ENCODE measurements at places on chromosomes 12 and 14.
A peak's percentile ranks its signal among the peaks of the same experiment; 100 is the strongest.

GRCh38 chr12:52915637-52916036 is 10.8 kb upstream of the KRT8 start:
- no peak for DNase-seq

GRCh38 chr14:103509864-103510723 is 12.5 kb downstream of the CKB start:
- DNase-seq: no peak

DNA sequence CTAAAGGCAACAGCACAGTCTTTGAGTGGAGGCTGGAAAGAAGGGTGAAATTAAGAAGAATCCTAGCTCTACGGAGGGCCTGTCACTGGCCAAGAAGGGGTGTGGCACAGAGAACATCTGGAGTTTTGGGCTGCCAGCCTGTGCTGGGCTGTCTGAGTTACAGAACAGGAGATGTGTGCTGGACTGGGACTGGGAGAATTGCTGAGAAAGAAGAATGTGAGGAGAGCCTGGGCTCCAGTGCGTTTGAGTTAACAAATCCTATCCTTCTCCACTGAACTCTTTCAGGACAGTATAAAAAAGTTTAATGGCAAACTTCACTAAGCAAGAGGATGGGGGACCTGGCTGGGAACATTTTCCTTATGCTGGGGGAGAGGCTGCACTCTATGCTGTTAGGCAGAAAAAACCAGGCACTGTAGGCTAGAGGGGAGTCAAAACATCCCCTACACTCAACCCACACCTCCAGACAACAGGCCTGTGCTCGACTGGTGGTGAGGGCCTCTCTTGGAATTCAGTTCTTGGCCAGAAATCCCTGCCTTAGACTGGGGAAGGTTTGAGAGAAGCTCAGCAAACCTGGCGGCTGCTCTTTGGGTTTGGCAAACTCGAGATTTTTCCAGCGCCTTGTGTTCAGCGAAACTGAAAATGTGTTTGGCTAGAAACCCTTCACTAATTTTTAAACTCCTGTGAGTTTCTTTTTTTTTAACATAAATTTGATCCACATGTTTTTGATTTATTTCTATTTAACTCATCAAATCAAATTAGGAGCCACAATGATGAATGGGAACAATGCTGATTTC is 217.3 kb downstream of the MON2 start:
- DNase-seq: no peak

- DNase-seq: no peak
These were observed 46.6 kb downstream of the MDM2 start for GRCh38 chr12:68854554-68854953.

DNA sequence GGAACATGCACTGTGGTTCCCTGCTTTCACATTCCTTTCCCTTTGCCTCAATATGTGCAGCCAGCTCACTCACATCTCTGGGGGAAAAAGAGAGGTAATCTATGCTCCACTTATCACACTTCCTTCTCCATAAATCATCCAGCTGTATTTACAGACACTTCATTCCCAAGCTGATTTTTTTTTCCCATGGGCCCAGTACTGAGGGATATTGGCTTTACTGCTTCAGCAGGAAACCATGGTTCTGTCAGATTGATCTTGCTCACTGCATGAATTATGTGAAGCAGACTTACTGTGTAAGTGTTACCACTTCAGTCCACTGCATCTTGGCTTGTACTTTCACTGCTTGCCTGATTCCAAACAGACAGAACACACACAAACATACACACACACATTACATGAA is 555.6 kb downstream of the CCER1 start:
- no peak for DNase-seq

- no peak for DNase-seq
These were observed 10.5 kb downstream of the FMNL3 start for GRCh38 chr12:49696723-49697122.

DNA sequence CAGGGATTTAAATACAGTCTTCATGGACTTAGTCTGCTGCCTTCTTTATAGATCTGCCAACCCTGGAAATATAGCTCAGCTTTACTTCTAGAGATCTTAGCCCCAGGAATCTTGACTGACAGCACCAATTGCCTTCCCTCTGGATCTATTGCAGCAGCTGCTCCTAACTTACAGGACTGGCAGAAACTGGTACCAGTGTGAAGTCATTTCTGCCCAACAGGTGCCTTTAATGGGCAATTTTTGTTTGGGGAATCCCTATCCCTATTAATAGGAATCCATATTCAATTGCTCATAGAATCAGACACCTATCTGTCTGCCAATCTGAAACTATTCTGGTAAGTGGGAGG is 27.2 kb downstream of the SPX start:
- no peak for DNase-seq

DNA sequence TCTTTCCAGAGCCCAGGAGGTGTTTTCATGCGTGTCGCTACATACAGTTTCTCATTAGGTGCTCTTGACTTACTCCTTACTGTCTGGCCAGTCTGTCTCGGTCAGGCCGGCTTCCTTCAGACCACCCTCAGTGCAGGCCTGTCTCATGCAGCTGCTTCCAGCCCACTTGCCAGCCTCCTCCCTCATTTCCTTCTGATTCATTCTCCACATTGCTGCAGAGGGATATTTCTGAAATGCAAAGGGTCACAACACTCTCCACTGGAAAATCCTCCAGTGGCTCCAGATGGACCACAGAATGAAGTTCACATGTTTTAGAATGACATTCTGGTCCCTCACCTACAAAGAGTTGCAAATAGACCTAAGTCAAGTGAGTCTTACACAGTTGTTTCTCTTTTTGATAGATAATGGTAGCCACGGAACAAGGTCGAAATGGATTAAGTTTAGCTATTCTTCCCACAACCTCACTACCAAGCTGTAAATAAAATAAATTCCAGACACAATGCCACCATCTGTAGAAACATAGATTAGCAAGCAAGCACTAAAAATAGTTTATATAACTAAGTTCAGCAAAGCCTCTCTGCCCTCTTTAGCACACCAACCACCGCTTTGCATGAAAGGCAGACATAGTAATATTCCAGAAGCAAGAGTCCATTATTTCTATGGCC is 146.9 kb downstream of the ESR2 start:
- no peak for DNase-seq

GRCh38 chr12:51695241-51696010 is 104.4 kb downstream of the SCN8A start:
- DNase-seq: no peak

DNA sequence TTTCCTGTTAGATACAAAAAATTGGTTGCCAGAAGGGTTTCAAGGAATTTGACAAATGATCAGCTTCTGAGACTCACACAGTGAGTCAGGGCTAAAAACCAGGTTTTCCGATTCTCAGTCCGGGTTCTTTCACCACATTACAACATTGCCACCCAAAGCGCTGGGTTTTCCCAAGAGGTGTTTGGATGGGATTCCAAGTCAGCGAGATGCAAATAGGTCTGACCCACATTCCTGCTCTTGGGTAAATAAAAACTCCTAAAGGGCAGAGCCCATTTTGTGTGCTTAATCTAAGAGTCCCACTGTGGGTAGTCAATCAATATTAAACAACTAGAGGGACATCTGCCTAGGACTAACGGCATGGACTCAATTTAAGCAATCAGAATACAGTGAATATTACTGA is 5.4 kb upstream of the RIC8B start:
- no peak for DNase-seq

- peak; percentile 61 for DNase-seq
These were observed 24.1 kb upstream of the BCDIN3D start for GRCh38 chr12:49866859-49867569.

- peak; percentile 46 for DNase-seq
These were observed 106.2 kb upstream of the MAX start for GRCh38 chr14:65208548-65208947.

DNA sequence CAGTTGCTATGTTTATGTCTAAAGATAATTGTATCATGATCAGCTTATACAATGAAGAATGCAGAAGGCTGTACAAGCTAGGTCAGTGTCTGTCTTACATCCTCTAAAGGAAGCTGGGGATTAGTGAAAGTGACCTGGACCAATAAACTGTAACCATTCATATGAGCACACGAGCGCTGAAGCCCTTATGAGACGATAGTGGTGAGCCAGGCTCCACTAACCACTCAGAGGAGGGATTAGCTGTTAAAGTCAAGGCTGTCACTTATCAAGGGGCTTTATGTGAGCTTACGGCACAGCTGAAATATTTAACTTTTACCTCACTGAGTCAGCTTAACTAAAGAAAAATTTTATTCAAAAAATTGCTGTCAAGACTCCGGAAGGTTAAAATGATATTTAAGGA is 30.3 kb downstream of the NDUFA12 start:
- no peak for DNase-seq

DNA sequence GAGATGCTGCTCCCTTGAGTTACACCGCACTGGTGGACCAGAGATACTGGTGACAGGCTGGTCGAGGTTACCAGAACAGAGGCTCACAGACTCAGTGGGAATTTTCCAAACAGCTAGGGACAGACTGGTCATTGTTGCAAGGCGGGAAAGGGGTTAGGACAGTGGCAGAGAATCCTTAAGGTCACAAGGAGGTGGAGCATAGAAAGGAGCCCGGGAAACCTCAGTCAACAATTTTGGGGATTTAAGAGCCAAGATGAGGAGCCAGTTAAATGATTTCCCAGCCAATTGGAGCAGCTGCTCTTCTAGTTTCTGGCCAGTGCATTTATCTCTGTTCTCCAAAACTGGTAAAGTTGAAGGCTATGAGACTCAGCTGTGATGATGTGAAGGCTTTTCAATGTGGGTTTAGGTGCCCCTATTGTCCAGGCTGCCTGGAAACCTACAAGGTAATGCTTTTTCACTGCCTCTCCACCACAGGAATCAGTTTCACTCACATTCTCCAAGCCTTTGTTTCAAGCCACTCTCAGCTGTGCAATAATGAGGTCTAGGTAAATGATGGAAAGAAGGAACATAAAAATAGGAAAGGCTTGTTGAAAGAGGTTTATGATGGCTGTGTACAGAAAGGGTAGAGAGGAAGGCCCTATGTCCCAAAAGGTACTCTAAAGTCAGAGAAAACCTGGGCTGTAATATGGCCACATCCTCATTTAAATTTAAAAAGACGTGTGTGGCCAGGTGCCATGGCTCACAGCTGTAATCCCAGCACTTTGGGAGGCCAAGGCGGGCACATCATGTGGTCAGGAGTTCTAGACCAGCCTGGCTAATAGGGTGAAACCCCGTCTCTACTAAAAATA is 7.0 kb upstream of the TNS2 start:
- DNase-seq: no peak

DNA sequence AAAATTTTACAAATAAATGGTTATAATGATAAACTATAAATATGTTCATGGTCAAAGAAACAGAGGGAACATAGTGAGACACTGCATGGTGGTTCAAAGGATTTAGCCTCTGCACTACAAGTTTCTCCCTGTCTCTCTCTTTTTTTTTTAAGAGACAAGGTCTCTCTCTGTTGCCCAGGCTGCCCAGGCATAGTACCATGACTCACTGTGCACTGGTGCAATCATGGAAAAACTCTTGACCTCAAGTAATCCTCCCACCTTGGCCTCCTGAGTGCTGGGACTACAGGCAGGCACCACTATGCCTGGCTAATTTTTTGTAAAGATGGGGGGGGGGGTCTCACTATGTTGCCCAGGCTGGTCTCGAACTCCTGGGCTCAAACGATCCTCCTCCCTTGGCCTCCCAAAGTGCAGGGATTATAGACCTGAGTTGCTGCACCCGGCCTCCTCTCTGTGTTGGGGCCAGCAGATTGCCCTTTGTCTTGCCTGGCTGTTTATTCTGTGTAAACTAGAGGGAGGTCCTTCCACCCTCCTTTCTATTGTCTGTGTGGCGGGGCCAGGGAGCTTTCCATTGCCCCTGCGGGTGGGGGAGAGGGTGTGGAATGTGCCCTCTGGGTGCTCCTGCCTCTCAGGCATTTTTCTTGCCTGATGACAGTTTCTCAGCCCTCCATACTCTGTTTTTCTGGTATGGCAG is 22.1 kb downstream of the MTHFD1 start:
- no peak for DNase-seq

DNA sequence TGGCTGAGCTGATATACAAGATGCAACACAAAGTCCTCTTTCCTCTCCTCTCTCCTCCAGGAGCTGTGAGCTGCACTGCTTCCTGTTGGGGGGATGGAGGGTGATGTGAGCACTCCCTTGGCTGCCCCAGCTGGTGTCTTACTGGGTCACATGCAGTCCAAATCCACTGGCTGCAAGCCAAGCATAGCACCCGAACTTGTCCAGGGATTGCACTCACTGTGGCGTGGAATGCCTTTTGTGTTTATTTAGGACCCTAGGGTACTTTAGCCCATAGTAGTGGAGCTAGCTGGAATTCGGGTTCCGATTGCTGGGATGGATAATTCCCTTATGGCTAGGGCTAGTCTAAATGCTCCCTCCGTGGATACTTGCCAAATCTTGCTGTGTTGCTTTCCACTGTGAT is 424.9 kb upstream of the SYT1 start:
- no peak for DNase-seq

- DNase-seq: no peak
These were observed 95.1 kb downstream of the RPAP3 start for GRCh38 chr12:47610686-47611252.

GRCh38 chr12:124481772-124482566 is 85.4 kb downstream of the NCOR2 start:
- no peak for DNase-seq

DNA sequence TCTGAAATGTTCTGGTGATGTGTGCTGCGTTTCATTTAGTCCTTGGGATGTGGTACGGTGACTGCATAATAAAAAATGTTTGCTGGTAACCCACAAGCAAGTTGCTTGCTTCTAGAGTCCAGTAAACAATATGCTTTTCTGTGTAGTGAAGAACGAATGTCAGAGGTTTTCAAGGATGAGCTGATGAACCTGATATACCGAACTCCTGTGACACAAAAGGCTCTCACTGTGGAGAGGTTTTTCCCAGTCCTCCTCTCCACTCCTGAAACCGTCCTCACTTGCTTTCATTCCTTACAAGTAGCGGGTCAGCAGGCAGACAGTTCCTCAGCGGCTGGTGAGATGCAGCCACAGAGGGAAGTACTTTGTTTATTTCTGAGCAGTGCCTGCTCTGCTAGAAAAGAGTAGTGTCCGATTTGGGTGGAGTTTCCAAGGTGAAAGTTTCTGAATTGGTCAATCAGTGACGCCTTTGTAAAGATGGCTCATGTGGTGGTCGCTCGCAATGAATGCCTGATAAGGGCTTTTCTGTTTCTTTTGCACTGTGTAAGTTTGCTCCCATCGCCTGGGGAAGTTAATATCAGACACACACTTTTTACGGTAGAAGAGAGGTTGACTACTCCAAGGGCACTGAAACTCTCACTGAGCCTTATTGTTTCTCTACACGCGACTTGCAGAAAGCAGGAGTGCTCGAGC is 3.0 kb downstream of the ETV6 start:
- DNase-seq: peak; percentile 82

GRCh38 chr12:131583090-131583712 is 127.7 kb upstream of the SFSWAP start:
- no peak for DNase-seq

- DNase-seq: no peak
These were observed 248.8 kb downstream of the ANO6 start for GRCh38 chr12:45464699-45465098.

DNA sequence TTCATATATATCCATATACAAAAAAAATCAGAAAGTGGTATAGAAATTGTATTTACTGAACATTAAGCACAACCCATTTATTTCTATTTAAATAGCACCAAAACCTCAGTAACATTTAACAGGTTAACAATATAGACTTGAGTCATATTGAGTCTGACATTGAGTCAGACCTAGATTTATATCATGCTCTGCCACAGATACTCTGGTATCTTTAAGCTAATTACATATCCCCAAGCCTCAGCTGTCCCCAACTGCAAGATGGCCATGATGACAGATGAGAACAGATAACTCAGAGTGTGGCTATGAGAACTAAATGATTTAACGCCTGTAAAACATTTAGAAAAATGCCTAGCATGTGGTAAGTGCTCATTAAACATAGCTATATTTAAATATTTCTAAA is 40.3 kb downstream of the IFNG start:
- no peak for DNase-seq

GRCh38 chr12:23028158-23028802 is 403.3 kb downstream of the ETNK1 start:
- DNase-seq: no peak

Measured in HL-60 (cell line).